T-cell (primary cell): ENCODE measurements at places on chromosomes 4 and X.

DNA sequence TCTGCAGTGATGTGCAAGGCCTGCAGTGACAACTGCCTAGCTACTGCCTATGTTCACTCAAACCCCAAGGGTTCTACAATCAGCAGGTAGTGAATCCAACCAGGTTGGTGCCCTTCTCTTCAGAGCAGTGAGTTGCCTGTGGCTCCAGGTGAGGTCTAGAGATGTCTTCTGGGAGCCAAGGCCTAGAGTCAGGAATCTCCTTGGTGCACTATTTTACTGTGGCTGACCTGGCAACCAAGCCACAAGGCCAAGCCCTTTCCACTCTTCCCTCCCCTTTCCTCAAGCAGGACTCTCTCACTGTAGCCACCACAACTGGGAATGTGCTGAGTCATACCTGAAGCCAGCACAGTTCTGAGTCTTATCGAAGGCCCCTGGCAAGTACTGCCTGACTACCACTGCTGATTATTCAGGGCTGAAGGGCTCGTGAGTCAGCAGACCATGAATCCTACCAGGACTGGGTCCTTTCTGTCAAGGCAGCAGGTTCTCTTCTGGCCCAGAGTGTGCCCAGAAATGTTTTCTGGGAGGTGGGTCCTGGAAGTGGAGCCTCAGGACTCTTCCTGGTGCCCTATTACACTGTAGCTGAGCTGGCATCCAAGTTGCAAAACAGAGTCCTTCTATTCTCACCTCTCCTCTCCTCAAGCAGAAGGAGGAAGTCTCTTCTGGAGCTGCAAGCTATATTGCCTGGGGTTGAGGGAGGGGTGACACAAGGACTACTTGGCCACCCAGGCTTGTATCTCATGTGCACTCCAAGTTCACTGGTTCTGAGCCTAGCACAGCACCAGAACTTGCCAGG lies 111.6 kb downstream of the BTC start:
- H3K4me1 ChIP-seq = no peaks in the 10 kb centered on the region
- no peak overlapping the region for H3K4me3 ChIP-seq
- no peak for DNase-seq
- H3K27me3 ChIP-seq = peaks cover 5% of the 10 kb centered on the region
- no peak overlapping the region for H3K27ac ChIP-seq

DNA sequence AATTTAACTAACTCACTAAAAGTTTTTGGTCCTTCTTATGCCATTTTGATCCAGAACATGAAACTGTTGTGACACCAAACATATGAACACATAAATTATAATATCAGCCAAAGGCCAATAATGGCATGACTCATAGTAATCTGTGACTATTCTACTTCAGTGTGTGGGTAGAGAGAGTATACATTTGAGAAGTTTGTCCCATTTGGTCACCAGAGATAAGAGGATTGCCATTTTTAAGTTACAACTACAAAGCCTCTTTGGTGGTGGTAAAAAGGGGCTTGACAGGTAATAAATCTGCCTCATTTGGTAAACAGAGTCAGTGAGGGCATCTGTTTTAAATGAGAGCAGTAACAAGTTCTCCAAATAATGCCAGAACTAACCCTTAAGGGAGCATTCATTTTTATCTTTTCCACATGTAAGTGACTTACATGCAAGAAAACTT lies 117.9 kb downstream of the TBC1D19 start:
- no peak overlapping the region for H3K4me3 ChIP-seq
- H3K36me3 ChIP-seq = no peaks in the 10 kb centered on the region
- H3K27ac ChIP-seq = no peak overlapping the region
- H3K4me1 ChIP-seq = no peaks in the 10 kb centered on the region

GRCh38 chr4:2254665-2255500 lies 7.0 kb downstream of the MXD4 start:
- peaks cover 16% of the 10 kb centered on the region for H3K36me3 ChIP-seq
- DNase-seq = no peak
- no peaks in the 10 kb centered on the region for H3K27me3 ChIP-seq
- no peak overlapping the region for H3K27ac ChIP-seq

DNA sequence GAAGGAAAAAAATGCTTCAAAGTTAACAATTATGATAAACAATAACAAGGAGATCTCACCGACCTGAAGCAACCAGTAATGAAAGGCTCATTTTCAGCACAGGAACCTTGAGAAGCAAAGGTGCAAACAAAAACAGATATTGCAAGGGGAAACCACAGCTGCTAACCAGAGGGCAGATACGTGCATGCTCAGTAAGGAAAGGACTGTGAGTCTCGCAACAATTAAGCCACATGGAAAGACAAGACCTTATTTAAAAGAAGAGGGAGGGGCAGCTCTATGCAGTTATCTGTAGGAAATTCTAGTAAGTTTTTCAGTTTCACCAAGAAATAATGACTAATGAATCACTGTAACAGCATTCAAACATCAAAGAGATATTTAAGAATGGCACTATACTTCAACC lies 19.3 kb downstream of the LRCH2 start:
- DNase-seq = no peak
- no peak overlapping the region for H3K4me3 ChIP-seq
- no peaks in the 10 kb centered on the region for H3K27me3 ChIP-seq
- no peak overlapping the region for H3K27ac ChIP-seq
- H3K36me3 ChIP-seq = no peaks in the 10 kb centered on the region
- H3K4me1 ChIP-seq = no peaks in the 10 kb centered on the region

DNA sequence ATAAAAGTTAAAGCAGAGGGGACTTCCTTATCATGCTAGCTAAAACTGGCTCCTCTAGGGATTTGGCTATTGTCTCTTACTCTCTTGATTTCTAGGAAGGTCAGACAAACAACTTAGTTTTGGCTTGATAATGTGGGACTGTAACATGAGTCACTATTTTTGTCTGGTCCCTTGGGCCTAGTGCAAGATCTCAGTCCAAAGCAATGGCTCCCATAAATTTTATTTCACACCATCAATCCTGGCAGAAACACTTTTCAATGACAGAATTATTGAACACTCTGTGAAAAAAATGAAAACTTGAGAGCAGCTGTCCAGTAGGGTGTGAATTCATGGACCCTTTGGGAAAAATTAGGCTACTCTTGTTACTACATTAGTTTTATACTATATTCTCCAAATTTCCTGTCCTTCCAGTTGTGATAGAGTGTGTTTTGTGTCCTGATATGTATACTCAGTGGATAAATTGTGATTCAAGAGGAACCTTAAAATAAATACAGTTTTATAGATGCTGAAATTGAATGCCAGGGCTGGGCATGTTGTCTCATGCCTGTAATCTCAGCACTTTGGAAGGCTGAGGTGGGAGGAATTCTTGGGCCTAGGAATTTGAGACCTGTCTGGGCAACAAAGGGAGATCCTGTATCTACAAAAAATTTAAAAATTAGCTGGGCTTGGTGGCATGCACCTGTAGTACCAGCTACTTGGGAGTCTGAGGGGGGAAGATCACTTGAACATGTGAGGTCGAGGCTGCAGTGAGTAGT lies 10.8 kb upstream of the SNCA start:
- no peaks in the 10 kb centered on the region for H3K4me1 ChIP-seq
- H3K36me3 ChIP-seq = no peaks in the 10 kb centered on the region
- H3K27ac ChIP-seq = no peak overlapping the region
- H3K27me3 ChIP-seq = no peaks in the 10 kb centered on the region
- DNase-seq = no peak

GRCh38 chr4:151922811-151923210 lies 162.0 kb upstream of the GATB start:
- H3K4me3 ChIP-seq = no peak overlapping the region
- H3K36me3 ChIP-seq = no peaks in the 10 kb centered on the region
- no peak overlapping the region for H3K27ac ChIP-seq
- no peaks in the 10 kb centered on the region for H3K27me3 ChIP-seq
- no peak for DNase-seq

- no peak overlapping the region for H3K27ac ChIP-seq
- DNase-seq = no peak
- H3K27me3 ChIP-seq = peaks cover 16% of the 10 kb centered on the region
- H3K4me3 ChIP-seq = no peak overlapping the region
- no peaks in the 10 kb centered on the region for H3K4me1 ChIP-seq
- H3K36me3 ChIP-seq = no peaks in the 10 kb centered on the region
These were observed 29.5 kb downstream of the LRIT3 start for GRCh38 chr4:109877400-109877799.
